Suppressor macrophage treated with lipopolysaccharide for 4 hours (primary cell): ENCODE measurements at places on chromosomes 7 and 10.

- no peak for DNase-seq
Observed at GRCh38 chr7:158858592-158859503, 2.5 kb downstream of the DYNC2I1 start.

GRCh38 chr10:60985951-60986350 is 42.0 kb upstream of the RHOBTB1 start:
- DNase-seq: no peak

- no peak for DNase-seq
Observed at GRCh38 chr7:107744345-107744750, 406 bp downstream of the CBLL1 start.

- no peak for DNase-seq
Observed at GRCh38 chr7:151060416-151061212, 1.2 kb downstream of the SLC4A2 start.

DNA sequence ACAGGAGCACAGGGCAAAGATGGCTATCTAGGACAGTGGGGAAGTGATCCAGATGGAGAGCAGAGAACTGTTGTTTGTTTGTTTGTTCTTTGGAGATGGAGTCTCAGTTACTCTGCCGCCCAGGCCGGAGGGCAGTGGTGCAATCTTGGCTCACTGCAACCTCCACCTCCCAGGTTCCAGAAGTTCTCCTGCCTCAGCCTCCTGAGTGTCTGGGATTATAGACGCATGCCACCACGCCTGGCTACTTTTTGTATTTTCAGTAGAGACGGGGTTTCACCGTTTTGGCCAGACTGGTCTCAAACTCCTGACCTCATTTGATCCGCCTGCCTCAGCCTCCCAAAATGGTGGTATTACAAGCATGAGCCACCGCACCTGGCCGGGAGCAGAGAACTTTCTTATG is 20.9 kb downstream of the METTL2B start:
- no peak for DNase-seq

DNA sequence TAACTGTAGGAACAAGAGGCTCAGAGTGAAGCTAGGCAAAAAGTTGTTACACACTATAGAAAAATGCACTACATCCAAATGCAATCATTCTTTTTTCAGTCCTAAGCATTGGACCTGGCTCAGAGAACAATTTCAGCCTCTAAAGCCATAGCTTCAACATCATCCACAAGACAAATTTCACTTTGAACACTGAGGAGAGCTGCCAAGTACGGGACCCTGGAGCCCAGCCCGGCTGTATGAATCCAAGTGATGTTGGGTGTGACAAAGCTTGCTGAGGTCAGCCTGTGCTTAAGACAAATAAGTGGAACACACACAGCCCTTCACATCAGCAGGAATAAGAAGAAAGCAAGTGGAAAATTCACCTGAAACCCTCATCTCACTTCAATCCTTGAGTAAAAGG is 233.1 kb upstream of the PFKP start:
- no peak for DNase-seq

GRCh38 chr7:121275204-121275603 is 53.6 kb upstream of the WNT16 start:
- DNase-seq: no peak

- no peak for DNase-seq
Observed at GRCh38 chr7:124801330-124801895, 35.8 kb upstream of the GPR37 start.

DNA sequence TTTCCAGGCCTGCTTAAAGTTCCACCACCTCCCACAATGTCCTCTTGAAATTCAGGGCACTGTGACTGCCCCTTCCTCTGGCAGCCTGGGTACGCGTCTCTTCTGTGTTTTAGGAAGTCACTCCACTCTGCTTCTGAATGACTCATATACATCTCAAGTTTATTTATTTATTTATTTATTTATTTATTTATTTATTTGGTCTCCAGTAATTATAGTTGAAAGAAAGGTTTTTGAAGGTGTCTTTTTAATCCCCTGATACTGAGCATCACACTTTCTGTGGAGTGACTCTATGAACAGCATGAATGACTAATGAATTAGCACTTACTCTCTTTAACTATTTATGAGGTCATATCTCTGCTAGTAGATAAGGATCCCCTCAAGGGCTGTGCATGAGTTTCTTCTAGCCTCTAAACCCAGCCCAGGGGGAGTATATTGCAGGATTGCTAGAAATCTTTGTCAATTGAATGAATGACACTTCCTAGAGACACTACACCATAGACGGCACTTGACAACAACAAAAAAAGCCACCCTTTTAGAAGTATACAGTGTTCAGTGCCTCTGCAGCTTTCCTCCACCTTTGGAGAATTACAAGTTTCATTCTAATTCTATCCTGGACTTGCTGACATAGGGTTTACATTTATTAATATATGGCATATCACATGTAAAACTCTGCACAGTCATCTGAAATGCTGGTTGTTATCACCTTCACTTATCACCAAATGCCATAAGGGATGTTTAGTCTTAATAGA is 2.1 kb downstream of the MACC1 start:
- peak; percentile 49 for DNase-seq

- DNase-seq: no peak
Observed at GRCh38 chr7:124724507-124725192, 40.9 kb downstream of the GPR37 start.

- DNase-seq: no peak
Observed at GRCh38 chr10:13327534-13327933, 20.6 kb downstream of the SEPHS1 start.

GRCh38 chr7:104664648-104665047 is 336.2 kb downstream of the LHFPL3 start:
- DNase-seq: no peak

DNA sequence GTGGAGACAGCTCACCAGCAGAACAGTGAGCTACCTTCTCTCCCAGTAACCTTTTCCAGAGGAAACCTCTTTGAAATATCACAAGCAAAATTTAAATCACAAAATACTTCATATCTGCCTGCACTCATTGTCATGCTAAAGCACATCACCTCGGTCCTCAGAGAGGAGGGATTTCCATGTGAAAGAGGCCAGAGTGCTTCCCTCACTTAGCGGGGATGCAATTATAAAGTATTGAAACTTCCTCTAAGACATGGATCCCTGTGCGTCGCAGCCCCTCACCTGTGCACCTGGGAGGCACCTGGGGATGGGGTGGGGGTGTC is 457.9 kb downstream of the DNAJB6 start:
- DNase-seq: no peak

- no peak for DNase-seq
Observed at GRCh38 chr7:30595436-30596013, 847 bp downstream of the GARS1 start.

GRCh38 chr10:23702977-23703414 is 264.1 kb downstream of the OTUD1 start:
- peak; percentile 75 for DNase-seq

DNA sequence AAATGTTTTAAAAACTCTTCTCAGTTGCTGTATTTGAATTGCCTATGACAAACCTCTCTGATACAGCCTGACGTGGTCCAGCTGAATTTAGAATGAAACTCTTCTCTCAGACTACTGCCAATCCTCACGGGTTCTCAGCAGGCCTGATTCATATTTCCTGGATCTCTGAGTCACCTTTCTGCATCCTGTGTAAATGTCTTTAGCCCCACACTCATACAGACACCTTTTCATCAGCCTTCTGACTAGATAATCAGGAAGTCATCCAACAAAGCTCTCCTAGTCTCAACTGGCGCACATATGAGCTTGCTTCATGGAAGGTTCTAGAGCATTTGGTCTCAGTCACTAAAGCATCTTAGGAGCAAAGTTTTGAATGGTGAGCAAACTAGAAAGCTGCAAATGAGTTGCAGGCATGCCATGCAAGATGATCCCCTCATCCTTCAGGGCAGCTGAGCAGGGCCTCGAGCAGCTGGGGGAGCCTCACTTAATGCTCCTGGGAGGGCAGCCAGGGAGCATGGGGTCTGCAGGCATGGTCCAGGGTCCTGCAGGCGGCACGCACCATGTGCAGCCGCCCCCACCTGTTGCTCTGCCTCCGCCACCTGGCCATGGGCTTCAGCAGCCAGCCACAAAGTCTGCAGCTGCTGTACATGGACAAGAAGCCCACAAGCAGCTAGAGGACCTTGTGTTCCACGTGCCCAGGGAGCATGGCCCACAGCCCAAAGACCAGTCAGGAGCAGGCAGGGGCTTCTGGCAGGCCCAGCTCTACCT is 182.8 kb downstream of the ARHGAP12 start:
- peak; percentile 75 for DNase-seq

- DNase-seq: peak; percentile 35
Observed at GRCh38 chr7:29606287-29606721, 42.7 kb downstream of the PRR15 start.

GRCh38 chr7:74027683-74028320 is at the start of gene ELN:
ELN (plus strand) TSS chr7:74028173; CDS start chr7:74028188, 15 bp downstream.
- DNase-seq: no peak

DNA sequence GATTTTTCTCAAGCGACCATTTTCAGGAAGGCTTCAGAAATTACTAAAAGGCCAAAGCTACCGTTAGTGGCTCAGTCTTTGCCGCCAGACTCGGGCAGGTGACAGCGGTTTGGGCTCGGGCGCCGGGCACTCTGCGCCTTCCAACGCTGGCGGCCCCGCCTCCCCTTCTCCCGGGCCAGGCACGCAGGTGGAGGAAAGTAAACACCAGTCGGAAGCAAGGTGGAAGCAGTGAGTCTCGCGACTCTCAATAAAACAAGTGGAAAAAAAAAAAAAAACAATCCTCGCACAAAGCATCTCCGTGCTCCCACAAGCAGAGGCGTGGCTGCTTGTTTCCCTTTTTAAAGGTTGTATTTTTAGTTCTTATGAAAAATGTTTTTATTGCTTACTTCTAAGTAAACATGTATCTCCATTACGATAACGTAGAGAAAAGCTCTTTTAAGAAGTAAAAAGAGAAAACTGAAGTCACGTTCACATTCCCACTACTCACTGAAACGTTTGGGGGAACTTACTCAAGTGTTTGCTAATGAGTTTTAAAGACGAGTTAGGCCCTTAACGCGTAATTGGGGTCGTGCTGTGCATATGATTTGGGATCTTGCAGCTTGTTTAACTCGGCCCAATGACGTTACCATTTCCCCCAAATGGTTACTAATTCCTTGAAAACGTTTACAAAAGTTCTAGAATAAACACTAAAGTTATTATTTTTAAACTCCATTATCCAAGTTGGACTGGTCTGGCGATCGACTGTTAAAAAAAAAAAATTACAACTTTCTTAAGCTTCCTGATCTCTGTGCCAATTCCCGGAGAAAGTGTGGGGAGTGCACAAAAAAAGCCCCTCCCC is 864 bp downstream of the CDCA7L start:
- peak; percentile 10 for DNase-seq

GRCh38 chr7:100824499-100825214 is 2.7 kb downstream of the EPHB4 start:
- DNase-seq: no peak

DNA sequence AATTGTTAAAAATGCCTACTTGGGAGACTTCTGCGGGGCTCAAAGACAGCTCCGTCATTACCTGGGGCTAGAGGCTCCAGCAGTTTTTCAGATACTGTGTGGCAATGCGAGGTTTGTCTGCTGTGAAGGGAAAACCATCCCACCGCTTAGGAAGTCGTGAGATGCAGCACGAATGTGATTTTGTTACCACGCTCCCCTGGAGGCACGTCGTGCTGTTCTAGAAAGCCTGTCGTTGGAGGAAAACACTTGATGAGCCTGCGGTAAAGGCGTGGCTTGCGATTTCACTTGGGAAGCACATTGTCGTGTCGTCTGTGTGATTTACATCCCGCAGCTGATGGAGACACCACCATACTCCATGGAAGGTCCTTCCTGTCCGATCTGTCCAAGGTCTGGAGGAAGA is 39.3 kb downstream of the CAMK1D start:
- no peak for DNase-seq

GRCh38 chr7:155848691-155849669 is 36.7 kb upstream of the SHH start:
- no peak for DNase-seq

- no peak for DNase-seq
Observed at GRCh38 chr7:83130623-83131545, 31.8 kb downstream of the PCLO start.

DNA sequence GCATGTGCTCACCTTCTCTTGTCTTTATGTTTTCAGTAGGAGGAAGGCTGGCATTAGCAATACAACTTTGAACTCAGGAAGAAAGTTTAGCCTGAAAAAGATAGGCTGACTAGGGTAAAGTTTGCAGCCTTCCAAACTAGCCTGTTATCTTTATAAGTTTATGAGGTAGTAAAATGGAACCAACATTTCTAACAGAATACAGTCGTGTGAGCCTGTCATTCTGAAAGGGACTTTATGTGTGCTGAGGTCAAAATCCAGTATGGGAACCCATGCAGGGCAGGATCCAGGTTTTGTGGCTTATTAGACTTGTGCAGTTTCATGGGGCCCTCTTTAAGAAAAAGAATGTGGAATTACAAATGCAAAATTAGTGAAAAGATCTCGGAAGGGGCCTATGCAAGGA is 201.0 kb upstream of the PRPS1L1 start:
- no peak for DNase-seq

DNA sequence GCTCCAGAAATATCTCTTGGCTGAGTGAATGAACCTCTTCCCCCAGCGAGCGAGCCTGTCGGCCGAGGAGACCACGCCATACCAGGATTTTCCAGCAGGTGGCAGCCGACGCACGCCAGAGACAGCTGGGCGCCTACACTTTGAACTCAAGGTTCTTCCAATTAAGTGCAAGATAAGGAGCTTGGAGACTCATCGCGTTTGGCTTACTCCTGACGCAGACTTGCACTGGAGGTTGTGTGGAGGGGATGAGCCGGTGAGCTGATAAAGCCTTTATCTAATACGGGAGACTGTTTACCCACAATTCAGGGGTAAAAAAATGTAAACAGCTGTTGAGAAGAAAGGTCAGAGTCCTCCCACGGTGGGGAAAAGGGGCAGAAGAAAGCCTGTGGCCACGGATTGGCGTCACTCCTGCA is 45.9 kb upstream of the EMX2 start:
- DNase-seq: peak; percentile 81

DNA sequence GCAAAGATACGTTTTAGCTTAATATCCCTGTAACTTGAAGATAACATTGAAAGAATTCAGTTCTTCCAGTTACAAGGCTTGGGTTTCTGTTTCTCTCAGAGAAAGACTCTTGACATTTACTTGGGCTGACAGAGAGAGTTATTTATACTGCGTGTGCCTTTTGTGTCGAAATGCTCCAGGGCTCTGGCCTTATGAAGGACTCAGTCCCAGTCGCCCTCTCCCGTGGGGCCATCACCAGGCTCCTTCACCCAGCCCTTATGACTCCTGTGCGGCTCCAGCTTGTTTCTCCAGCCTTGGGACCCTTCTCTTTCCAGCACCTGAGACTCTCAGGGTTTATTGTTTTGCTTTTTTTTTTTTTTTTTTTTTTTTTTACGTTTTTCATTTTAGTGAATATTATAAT is 242.3 kb upstream of the DKK1 start:
- DNase-seq: no peak
